ENCODE measurements at places on chromosomes 5 and 9.

GRCh38 chr9:35448496-35448895 lies 41.4 kb upstream of the RUSC2 start:
- DNase-seq: no peak

- no peak for DNase-seq
These were observed 623.6 kb upstream of the CDH18 start for GRCh38 chr5:20611620-20612019.

DNA sequence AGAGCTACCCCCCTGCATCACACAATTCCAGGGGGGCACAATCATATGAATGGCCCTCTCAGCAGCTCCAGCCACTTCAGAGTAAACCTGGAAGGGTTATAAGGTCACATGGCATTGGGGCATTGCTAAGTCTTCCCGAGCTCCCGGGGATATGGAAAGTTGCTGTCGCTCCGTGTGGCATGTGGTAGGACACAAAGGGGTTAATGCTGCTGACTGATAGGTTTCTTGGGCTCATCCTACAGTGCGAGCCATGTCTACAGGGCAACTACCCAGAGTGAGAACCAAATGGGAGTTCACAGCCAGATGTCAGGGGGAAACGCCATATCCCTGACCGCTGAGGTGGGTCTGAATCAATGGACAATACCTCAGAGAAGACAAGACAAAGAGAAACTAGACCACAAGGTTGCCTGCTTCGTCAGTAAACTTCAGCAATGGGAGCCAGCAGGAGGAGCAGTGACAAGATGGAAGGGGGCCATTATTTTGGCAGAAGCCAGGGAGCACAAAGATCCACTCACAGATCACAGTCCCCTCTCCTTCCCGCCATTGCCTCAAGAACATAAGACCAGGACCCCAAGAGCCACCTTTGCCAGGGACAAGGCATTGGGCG lies 52.4 kb upstream of the SHISAL2B start:
- DNase-seq: no peak

GRCh38 chr5:31119938-31120641 lies 73.4 kb upstream of the CDH6 start:
- DNase-seq: no peak

- DNase-seq: peak; percentile 41
These were observed 49.5 kb downstream of the C5orf22 start for GRCh38 chr5:31581498-31582099.

DNA sequence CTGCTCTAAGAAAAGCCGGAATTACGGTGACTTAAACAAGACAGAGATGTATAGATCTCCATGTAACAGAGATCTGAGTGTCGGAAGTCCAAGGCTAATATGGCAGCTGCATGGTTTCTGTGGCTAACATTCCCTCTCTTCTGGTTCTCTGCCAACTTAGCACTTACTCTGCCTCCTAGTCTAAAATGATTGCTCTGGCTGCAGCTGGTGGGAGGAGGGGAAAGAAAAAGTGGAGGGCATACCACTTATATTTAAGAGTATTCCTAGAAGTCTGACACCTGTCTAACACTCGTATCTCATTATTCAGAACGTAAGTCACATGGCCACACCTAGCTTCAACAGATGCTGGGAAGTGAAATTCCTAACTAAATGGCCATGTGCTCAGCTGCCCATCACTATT lies 551.5 kb upstream of the TLE4 start:
- no peak for DNase-seq

DNA sequence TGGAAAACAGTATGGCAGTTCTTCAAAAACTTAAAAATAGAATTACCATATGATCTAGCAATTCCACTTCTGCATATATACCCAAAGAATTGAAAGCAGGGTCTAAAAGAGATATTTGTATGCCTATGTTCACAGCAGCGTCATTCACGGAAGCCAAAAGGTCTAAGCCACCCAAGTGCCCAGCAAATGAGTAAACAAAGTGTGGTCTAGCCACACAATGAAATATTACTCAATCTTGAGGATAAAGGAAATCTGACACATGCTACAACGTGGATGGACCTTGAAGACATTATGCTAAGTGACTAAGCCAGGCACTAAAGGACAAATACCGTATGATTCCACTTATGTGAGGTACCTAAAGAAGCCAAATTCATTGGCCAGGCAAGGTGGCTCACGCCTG lies 11.1 kb upstream of the MED27 start:
- no peak for DNase-seq

DNA sequence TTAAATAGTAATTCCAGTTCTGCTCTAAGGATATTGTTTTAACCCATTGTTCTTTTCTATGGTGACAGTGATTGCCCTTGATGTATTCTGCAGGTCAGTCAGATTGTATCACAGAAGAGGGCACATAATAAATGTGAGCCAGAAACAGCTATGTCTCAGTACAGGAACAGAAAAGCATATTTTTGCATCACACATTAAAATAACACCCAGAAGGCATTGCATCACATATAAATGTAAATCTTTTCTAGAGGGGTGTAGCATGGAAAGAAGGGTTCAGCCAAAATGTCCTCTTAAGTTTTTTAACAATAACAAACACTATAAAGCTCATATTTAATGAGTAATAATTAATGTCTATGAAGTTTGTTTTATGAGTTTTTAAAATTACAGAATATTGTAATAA lies 30.0 kb downstream of the ZCCHC7 start:
- DNase-seq: no peak

DNA sequence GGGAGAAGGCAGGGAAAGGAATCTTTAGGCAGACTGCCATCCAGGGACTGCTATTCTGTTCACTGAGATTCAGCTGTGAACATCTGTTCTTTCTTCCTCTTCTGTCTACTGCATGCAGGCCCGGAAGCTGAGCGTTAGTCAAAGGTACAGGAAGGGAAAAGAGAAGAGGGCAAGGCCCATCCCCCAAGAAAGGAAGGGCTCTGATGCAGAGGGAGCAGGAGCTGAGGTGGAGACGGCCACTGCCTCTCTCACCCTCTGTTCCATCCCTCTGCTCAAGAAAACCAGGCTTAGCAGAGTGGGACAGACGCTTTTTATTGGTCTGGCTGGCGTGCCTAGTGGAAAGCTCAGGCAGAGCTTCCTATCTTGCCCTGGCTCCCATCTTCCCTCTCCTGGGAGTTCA lies 57.6 kb downstream of the PFDN1 start:
- no peak for DNase-seq

DNA sequence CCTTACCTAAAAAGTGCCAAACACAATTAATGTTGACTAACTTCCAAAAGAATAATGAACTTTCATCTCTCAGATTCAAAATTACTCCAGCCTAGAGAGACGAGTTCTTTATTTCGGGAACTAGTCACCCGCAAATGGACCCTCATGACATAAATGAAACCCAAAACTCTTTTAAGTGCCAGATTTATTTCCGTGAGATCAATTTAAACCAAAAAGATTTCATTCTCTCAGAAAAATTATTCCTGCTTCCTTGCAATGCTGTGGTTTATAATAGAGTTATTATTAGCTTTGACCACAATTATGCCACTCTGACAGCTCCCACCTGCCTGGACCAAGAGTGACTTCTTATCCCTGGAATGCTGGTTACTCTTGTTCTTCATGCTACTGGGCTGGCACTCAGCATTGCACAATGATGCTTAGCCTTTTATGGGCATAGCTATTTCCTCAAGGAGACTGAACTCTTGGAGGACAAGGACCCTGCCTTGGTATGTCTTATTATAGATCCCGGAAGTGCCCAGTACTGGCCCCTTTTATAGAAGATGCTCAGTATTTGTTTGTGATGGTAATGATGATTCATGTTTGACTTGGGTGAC lies 183.5 kb downstream of the SNX18 start:
- no peak for DNase-seq

- DNase-seq: no peak
These were observed 31.1 kb downstream of the C5orf22 start for GRCh38 chr5:31563216-31563615.

GRCh38 chr5:78353520-78353919 lies 6.9 kb upstream of the SCAMP1 start:
- DNase-seq: no peak

- no peak for DNase-seq
These were observed 18.0 kb upstream of the CDC23 start for GRCh38 chr5:138230981-138231589.

DNA sequence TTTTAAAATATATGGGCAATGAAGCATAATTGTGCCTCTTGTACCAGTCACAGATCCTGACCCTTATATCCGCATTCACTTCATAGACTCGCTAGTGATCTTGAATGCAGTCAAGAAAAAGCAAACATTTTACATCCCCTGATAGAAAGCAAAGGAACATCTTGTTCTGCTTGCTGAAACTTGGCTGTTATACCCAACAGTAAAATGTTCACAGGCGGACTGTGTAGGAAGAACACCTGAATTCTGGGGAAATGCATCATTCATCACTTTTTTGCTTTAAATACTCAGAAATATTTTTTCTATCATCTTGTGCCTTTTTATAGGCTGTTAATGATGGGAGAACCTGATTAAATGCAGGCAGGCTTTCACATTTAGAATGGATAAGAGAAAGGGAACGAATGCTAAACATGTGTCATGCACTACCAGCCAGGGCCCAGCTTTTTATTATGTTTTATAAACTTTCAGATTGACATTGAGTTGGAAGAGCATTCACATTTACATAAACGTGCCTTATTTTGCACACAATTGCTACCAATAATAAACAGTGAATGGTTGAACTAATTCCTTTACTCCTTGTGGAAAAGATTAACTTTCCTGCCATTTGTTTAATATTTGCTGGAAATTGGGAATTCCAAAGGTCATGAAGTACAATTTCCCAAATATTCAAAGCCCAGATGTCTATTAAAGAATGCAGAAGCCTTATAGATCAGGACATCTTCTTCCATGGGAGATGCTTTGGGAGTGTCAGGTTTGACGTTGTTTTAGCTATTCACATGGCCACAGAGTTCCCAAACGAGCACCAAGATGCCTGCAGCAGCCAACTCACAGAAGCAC lies 756.2 kb downstream of the TLE1 start:
- no peak for DNase-seq

DNA sequence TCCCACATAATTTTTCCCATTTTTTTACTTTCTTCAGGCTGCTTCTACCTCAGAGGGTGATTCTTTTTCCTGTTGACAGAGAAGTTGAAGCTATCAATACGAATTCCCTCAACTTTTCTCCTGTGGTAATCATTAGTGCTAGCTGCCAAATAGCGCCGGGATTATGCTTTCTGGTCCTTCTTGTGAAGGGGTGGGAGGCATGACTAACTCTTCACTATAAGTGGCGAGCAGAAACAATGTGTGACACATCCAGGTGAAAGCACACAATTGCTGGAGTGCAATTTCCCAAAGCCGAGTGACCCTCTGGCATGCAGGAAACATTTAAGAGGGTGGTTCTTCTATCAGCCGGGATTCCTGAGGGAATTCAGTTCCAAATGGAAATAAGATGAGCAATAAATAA lies 56.0 kb downstream of the TRPC7 start:
- DNase-seq: no peak

GRCh38 chr5:28355831-28356230 lies 1317.4 kb upstream of the CDH9 start:
- DNase-seq: no peak

DNA sequence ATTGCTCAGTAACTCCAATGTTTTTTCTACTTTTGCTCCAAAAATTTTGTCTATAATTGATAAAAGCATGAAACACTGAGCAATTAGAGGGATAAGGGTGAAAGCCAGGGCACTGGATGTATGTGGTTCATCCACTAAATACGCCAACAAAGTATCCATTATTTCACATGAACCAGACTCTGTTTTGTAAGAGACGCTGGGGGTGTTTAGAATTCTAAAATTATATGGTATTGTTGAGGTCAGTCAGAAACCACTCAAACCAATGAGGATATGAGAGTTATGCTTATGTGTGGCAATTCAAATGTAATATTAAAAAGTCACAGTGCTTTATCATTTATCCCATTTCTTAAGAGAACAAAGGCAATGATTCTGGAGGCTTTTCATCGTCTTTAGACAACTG lies 220.2 kb downstream of the EFNA5 start:
- no peak for DNase-seq

DNA sequence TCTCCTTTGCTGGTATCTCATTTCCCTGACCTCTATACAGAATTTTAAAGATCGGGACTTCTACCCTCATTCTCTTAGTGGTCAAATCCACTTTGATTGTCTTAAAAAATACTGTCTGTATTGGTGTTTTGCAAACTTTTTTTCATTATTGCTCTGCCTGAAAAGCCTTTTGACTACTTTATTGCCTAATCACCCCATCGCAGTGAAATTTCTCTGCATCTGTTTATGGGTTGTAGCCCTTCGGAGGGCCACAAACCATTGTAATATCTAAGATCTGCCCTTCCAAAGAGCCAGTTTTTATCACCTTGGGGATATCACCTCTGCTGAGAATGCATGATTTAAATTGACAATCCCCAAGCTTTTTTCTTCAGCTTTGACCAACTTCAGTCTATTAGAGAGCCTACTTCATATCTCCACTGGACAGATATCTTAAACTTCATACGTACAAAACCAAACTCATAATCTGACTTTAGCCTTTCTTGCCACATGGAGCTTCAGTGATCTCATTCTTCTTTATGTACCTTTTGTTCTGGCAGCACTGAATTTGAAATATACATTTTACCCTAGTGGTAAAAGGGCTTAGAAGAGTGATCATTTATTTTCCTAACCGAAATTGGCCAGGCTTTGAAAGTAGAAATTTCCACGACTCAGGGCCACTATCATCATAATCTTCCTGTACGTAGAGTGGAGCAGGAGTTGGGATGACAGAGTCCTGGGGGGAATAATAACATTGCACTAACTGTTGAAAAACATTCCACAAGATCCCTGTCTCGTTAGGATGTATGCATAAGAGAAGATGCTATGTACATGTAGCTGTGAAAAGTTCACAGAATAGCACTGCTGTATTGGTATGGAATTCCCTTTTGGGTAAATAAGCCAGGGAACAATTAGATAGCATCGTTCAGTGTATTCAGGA lies 21.4 kb downstream of the KIF2A start:
- no peak for DNase-seq

GRCh38 chr9:90189306-90189705 lies 453.3 kb downstream of the DIRAS2 start:
- no peak for DNase-seq

DNA sequence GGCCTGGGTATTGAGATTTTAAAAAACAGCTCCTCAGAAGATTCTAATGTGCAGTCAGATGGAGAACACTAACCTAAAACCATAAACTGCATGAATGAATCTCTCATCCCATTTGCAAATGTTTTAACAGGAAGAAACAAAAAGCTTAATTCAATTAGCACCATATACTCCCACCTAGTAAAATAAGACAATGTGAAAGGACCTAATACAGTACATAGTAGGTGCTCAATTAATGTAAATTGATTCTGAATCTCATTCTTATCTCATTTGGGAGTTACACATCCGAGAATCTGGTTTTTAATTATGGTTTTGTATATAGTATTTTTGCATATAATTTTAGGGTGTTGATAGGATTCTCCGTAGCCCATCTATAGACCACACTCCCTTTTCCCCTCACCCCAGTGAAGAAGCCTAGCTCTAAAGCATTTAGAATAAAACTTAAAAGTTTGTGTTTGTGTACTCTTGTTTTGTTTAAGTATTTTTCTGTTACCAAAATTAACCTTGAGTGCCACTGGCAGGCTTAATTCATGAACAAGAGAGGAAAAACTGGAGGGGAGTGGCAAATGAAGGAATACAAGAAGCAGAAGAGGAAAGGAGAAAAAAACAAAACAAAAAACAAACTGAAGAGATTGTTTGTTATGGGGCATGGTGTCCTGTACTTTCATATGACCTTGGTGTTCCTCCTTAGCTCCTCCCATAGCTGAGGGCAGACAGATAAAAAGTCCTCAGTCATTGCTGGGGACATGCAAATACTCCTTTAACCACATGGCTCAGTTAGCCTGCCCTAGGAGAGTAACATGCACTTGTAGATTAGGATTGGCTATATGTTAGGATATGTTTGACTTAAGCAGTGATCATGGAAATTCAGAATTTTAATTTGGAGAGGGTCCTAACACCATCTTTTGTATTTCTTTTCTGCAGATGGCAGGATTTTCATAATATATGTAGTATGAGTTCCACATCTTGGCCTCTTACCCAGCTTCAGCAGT lies 1.2 kb downstream of the RNF14 start:
- DNase-seq: peak; percentile 15
